ENCODE measurements at places on chromosomes 11 and 22. TPM values are rescaled to one million over a fixed set of nuclear protein-coding genes. Genes with fewer than 3 reads are reported as not detected.

The MMP11 gene
- total RNA-seq = 8.9 TPM

The WNT7B gene
- 0.04 TPM for total RNA-seq

The FGF19 gene
- total RNA-seq = 0.44 TPM

The SAMM50 gene
- 34.9 TPM for total RNA-seq

The CHKB gene
- total RNA-seq = 47.5 TPM

The PGA5 gene
- 0.27 TPM for total RNA-seq

The RCOR2 gene
- 11.0 TPM for total RNA-seq

The OR8G1 gene
- 0.09 TPM for total RNA-seq

The CBLIF gene
- not detected for total RNA-seq

The OR52I1 gene
- not detected for total RNA-seq

The ASPHD2 gene
- 1.2 TPM for total RNA-seq

DNA sequence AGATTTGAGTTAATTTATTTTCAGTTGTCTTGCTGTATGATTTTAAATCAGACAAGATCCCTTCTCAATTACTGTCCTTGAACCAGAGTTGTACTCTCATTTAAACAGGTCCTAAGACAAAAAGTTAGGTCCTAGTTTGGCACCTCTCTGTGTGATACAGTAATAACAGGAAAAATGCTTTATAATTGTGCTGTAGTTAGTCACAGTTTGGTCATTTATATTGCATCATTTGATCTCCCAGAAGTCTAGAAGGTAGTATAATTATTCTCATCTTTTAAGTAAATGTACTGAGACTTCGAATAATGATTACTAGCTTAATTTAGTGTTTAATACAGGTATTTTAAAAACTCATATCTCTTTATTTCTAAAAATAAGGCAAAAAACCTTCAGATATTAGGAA is 18.1 kb upstream of the LUZP2 start:
- DNase-seq = no peak

GRCh38 chr11:134464196-134464595 is 52.2 kb upstream of the B3GAT1 start:
- no peak for DNase-seq

DNA sequence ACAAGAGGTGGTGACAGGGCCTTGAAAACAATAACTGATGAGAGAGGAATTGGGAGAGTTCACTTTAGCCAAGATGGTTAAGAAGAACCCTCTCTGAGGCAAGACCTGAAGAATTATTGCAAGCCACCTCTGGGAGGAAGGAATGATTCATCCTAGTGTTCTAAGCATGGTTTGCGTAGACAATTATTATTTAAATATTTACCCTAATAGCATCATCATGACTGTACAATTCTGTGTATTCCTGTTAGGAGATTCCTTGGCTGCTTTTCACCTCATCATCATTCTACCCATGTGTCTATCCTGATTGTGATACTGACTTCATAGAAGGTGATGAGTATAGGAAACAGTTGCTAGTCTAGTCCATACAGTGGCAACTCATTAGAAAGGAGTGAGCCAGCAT is 264.4 kb downstream of the DDX10 start:
- DNase-seq = no peak

DNA sequence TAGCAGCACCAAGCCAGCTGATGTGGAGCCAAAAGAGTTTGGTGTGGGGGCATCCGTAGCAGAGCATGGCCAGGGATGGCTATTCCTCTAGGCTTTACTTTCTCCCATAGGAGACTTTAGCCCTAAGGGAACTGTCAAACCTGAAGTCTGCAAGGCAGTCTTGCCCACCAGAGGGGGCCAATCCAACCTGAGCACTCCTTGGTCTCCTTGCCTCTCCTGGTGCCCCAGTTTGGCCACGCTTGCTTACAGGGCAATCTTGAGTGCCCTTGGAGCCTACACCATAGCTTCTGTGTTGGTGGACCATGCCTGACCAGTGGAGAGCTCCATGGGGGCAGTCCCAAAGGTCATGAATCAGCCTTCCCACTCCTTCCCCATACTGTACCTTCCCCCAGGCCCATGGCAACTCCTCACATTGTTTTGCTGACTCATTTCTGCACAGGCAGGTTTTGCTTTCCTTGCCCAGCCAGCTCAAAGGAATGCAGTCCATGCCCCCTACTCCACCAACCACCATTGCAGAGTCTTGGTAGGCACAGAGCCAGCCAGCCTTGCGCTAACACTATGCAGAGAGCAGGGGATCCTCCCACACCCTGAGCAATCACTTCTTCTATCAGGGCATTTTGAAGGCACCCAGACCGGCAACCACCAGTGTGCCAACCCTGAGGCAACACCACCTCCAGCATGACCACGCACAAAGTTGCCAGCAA is 1421.2 kb upstream of the RAG2 start:
- no peak for DNase-seq

GRCh38 chr22:26931471-26931870 is 274.1 kb downstream of the MIAT start:
- DNase-seq = no peak

GRCh38 chr22:48708558-48709245 is 1119.0 kb downstream of the BRD1 start:
- no peak for DNase-seq

DNA sequence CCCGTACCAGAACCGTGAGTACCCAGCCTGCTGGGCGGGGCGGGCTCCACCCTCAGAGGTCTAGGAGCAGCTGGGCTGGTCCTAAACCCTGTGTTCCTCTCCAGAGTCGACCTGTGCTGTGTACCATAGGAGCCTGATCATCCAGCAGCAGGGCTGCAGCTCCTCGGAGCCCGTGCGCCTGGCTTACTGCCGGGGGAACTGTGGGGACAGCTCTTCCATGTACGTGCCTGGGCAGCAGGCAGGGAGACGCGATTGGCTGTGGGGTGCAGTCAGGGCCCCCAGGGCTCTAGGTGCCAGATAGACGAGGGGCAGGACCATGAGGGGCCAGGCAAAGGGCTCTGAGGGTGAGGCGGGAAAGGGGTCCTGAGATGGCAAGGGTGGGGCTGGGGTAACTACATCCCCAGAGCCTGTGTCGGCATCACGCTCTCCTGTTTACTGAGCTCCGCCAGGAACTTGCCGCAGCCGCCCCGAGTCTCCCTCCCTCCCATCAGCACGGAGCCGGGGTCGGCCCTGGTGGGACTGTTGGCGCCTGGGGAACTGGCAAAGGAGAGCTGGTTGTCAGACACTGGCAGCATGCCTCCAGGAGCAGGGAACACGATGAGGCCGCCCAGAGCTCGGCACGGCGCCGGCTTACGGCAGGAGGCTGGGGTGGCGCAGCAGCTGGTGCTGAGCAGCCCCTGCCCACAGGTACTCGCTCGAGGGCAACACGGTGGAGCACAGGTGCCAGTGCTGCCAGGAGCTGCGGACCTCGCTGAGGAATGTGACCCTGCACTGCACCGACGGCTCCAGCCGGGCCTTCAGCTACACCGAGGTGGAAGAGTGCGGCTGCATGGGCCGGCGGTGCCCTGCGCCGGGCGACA is 22.9 kb upstream of the MUC5B start:
- DNase-seq = no peak

DNA sequence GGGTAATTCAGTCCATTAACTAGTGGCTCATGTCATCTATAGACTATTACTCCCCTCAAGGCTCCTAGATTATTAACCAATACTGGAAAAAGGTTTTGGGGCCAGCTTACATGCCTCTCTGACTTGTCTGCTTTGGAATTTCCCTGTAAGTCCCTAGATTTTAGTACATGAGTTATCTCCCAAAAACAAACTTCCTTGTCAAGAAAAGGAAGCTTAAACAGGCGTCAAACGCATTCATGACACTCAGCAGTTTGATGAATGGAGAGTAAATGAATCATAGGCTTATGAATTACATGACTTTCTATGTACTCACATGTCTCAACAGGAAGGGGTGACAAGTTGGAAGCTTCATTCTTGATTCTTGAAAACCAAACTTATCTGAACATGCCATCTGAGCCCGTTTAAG is 70.8 kb downstream of the BLID start:
- no peak for DNase-seq

- no peak for DNase-seq
These were observed 112.3 kb upstream of the TOP3B start for GRCh38 chr22:22094921-22095320.

- peak; percentile 38 for DNase-seq
These were observed 885.6 kb downstream of the BRD1 start for GRCh38 chr22:48941903-48942575.

- DNase-seq = peak; percentile 65
These were observed 71.3 kb downstream of the BCR start for GRCh38 chr22:23251445-23252093.

DNA sequence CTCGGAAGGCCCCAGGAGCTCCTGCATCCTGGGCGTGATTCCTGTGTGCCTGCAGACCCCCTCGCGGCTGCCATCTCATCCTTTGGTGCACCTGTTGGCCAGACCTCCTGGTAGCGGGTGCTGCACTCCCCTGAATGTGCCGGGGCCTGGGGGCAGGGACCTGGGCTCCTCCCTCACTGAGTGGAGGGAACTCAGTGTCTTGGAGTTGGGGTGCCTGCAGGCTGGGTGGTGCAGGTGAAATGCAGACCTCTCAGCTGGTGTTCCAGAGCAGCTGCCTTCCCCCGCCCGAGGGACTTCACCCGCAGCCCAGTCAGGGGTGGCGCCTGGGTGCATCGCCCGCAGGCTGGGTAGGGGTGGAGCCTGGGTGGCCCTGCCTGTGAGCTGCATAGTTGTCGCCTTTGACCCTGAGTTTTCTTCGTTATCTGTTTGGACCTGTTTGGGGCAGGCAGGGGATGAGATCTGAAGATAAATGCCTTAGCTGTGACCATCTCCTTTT is 31.4 kb downstream of the LRP5 start:
- no peak for DNase-seq

DNA sequence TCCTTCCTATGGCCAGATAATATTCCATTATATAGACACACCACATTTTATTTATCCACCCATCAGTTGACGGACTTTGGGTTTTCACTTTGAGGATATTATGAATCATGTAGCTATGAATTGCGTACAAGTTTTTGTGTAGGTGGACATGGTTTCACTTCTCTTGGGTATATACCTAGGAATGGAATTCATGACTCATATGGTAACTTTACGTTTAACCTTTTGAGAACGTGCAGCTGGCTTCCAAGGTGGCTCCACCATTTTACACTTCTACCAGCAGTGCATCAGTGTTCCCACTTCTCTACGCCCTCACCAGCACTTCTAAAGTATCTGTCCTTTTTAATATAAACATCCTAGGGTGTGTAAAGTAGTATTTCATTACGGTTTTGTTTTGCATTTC is 112.0 kb downstream of the PLEKHA7 start:
- DNase-seq = no peak

- DNase-seq = no peak
These were observed 2.1 kb downstream of the TRAF6 start for GRCh38 chr11:36507824-36508489.

GRCh38 chr11:11960687-11961086 is 47.7 kb downstream of the DKK3 start:
- no peak for DNase-seq

DNA sequence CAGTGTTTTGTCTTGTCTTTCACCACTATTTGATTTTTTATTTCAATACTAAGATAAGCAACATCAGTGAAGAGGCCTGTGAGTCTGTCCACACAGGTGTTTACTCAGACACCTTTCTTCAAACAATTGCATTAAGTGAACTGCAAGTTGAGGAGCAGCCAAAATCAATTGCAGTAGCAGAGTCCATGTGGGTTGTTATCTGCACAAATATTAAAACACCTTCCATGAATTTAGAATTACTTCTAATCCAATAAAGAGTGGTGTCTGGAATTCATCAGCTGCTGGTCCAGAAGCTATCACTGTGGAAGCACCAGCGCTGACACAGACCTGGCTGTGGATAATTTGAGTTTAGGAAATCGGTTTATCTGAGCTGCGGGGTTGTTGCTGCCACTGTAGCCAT is 83.5 kb upstream of the FAT3 start:
- DNase-seq = no peak

DNA sequence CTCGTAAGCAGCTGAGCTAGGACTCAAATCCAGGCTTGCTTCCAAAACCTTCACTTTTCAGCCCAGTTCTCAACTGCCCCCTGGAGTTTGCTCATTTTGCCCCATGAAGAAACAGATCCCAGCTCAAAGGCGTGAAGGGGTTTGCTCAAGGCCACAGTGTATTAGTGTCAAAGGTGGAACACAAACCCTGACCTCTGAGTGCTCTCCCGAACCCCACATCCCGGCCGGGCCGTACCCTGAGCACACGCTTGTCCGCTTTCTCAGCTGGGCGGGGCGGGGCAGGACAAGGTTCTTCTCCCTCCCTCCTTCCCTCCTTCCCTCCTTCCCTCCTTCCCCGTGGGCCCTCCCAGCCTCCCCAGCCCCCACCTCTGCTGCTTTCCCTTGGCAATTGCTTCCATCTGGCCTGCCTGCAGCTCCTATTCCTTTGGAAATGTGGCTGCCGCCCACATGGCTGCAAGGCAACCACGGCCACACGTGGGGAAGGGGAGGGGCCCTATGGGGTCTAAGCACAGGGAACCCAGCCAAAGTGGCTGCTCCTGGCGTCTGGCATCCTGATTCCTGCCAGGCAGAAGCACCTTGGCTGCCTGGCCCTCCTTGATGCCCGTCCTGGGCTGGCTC is 4.1 kb downstream of the ST3GAL4 start:
- DNase-seq = peak; percentile 90

- DNase-seq = no peak
These were observed 21.4 kb downstream of the CHKA start for GRCh38 chr11:68099474-68100405.

DNA sequence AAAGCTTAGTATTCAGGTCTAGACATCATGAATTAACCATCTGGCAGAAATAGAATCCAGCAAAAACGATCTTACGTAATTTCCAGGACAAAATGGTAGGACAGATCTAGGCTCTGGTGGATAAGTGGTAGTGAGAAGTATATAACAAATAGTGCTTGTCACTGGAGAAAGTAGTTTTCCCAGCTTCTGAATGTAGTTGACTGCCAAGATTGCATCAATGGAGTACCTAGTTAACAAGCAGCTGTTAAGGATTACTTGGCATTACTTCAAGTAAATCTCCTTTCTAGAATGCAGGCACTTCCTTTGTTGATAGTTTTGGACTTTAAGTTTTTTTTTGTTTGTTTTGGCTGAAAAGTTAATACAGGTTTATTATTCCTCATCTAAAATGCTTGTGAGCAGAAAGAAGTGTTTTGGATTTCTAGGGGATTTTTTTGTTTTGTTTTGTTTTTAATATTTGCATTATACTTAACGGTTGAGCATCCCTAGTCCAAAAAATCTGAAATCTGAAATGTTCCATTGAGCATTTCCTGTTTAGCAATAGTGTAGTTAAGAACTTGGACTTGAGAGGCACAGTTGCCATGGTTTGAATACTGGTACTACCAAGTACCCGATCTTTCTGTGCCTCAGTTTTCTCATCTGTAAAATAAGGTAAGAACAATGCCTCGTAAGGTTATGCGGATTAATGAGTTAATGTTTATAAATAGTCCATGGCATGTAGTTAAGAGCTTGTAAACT is 20.3 kb downstream of the FAM118B start:
- peak; percentile 49 for DNase-seq
